Motor neuron (in vitro differentiated cells): ENCODE measurements at places on chromosomes 4 and X. TPM values are rescaled to one million over a fixed set of nuclear protein-coding genes. Genes with fewer than 3 reads are reported as not detected.

Gene KIAA1210
- total RNA-seq = 0.04 and 0.05 TPM in 2 replicates

Gene GAGE1
- total RNA-seq = not detected in 2 replicates

Gene PFKFB1
- 0.27 and 0.69 TPM in 2 replicates for total RNA-seq

DNA sequence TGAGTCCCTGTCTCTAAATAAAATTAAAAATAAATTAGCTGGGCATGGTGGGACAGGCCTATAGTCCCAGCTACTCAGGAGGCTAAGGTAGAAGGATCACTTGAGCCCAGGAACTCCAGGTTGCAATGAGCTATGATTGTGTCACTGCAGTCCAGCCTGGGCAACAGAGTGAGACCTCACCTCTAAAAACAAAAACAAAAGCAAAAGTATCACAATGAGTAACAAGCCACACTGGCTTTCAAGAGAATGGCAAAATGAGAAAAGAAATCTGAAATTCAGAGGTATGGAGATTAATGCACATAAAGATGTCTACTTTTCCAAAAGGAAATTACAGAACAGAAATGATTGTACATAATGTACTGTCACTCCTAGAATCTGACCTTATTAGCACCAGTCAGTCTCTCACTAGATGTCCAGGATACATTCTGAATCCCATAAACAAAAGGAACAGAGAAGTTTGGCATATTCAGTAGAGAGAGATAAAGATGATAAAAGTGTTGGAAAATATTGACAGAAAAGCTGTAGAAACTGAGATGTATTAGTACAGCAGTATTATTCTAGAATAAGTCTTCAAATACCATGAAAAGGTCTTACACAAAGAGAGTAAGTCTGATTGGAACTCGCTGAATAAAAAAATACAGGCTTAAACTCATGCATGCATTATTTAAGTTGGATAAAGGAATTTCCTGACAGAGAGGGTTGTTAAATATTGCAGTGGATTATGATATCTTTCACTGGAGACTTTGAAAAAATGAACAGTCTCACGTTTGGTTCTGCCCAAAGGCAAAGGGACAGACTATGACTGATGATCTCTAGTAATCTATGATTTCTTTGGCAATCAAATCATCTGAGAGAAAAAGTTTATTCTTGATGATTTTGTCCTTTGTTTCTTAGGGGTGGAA, 102.5 kb downstream of the SH3RF1 start:
- peak; percentile 73 for ATAC-seq

- no peak for ATAC-seq
These were observed 2.8 kb upstream of the SMIM14 start for GRCh38 chr4:39641451-39641850.

DNA sequence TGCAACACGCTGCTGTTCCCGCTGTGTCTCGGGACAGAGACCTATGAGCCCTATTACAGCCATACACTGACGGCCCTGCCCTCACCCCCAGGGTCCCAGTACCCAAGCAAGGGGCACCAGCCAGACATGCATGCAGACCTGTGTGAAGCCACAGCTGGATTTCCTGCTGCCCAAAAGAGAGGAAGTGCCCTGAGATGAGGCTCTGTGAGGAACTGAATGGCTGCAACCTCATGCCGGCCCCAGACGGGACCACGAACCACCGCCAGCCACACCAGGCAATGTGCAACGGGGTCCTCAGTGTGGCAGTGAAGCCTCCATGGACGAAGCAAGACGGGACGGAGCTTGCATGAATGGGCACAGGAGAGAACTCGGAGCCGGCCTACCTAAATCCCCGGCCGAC, 21.1 kb downstream of the CTBP1 start:
- ATAC-seq = no peak
